ENCODE measurements at places on chromosomes 12 and 14.

GRCh38 chr12:109804820-109805761 lies 28.1 kb downstream of the TRPV4 start:
- DNase-seq: peak; percentile 31

DNA sequence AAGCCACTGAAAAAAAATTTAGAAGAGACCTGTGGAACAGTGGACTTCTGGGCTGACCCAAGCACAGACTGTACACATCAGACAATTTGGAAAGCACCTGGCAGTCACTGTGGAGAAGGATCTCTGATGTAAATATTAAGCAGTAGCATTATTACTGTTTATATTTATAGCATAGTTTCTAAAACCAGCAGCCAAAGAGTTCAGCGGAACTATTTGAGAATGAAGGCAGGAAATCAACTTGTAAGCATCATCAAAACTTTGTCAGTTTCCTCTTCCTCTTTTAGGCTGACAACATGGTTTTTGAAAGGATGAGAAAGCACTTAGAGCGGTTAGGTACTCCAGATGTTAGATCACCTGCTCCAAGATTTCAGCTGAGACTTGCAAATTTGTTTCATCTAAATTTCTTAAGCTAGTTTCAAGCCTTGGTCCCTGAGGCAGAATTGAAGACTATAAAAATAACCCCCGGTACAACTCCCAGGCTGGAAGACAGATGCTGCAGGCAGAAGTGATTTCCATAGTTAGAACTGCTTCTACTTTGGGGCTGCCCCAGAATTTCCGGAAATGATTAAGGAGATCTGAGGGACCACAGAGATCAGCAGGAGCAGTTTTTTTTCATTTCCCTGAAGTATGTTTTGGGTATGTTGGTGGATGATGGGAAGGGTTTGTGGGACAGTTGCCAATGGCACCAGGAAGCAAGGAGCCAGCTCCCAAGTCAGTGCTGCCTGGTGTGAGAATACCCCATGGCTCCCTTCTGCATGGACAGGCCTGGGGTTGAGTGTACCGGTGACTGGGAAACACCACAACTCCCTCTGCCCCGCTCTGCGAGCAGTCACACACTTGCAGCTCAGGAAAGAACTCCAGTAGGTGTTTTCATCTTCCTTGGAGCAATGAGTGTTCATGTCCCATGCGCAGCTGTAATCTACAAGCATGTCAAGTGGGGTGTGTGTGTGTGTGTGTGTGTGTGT lies 354.5 kb downstream of the NUAK1 start:
- no peak for DNase-seq

DNA sequence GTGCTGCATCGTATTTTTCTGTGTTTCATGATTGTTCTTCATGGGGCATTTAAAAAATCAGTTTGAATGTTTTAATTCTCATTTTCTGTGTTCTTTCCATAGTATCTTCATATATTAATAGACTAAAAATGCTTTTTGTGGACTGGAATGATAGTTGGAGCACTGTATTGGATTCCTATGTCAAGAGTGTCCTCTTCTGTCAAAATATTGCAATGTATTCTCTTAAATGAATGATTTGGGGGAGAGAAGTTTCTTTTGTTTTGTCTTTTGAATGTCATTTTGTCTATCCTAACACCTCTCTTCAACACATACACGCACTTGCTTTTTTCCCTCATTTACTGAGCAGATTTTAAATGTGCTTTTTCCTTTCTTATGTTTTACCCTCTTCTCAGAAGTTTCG lies 4.7 kb upstream of the EIF2S3B start:
- DNase-seq: no peak

- DNase-seq: no peak
These were observed 201.9 kb downstream of the PHETA1 start for GRCh38 chr12:111166779-111167540.

- no peak for DNase-seq
These were observed 629 bp downstream of the FAM181A start for GRCh38 chr14:93927800-93928145.

DNA sequence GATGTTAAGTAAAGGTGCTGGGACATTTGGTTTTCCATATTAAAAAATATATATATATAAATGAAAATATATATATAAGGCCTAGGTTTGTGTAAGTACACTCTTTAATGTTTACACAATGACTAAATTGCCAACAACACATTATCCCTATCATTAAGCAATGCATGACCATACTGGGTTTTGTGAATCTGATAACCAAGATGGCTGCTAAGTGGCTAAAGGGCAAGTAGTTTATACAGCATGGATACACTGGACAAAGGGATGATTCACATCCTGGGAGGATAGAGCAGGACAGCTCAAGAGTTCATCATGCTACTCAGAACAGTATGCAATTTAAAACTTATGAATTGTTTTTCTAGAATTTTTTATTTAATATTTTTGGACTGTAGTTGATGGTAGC lies 89.3 kb downstream of the FIGNL2 start:
- DNase-seq: no peak

DNA sequence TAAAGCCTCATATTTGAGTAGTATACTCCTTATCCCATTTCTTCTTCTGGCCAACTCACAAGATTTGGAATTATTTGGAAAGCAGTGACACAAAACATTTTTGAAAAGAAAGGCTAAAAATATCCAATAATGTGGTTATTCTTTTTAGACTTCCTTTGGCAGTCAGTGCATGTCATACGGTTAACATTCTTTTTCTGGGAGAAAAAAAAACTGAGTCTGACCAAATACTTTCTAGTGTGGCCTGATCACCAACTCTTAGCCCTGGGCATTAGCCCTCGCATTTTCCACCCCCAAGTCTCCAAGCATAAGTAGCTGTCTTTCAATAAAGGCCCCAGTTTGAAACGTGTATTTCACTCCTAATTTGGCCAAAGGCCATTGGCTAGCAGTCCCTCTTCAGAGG lies 5.9 kb downstream of the RASSF3 start:
- no peak for DNase-seq

DNA sequence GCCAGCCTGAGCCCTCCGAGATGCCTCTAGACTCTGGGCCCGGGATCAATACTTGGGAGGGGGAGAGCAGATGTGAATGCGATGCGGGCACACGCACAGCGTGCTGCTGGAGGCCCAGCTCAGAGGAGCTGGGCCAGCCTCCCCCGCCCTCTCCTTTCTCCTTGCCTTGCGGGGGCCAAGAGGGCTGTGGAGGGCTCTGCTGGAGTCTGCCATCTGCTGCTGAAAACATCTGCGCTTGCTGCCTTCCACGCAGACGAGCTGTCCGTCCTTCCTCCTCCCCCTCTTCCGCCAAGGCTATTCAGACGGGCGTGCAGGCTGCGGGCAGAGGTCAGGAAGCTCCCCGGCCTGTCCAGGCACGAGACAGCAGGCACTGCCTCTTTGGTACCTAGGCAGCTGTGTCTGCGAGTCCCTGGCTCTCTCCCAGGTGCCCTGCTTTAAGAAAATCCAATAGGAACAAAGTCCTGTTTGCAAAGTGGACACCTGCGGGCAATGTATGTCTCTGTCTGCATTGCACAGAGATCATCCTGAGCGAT lies 75.2 kb downstream of the SPRING1 start:
- no peak for DNase-seq

DNA sequence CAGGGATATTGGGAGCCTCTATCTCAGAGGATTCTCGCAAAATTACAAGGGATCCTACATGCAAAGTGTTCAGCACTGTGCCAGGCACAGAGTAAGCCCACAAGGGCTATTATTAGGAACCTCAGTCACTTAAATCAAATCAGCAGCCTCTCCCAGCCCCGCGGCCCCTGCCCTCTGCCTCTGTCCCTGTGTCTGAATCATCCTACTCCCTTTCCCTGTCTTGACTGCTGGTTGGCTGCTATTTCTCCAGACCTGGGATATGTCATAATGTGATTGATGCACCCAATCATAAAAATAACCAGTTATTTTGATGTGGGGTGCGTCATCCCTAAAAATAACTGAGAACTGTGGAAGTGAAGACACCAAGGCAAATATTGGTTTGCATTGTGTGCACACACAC lies 176.3 kb downstream of the KSR2 start:
- no peak for DNase-seq

DNA sequence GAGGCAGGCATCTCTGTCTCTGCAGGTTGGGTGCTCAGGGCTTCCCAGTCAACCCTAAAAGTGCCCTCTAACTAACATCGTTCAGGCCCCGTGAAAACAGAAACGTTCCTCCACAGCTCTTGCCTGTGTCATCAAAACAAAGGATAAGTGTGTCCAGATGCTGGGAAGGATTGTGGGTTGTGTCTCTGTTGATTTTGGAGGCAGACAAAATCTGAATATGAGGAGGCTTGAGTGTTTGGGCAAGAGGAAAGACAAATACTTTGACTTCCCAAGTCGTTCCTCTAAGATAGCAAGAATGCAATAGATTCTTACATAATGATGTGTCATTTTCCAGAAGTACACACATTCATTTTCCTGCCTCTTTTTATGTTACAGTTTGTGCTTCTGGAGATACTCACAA lies 52.9 kb downstream of the SERPINA3 start:
- DNase-seq: no peak

DNA sequence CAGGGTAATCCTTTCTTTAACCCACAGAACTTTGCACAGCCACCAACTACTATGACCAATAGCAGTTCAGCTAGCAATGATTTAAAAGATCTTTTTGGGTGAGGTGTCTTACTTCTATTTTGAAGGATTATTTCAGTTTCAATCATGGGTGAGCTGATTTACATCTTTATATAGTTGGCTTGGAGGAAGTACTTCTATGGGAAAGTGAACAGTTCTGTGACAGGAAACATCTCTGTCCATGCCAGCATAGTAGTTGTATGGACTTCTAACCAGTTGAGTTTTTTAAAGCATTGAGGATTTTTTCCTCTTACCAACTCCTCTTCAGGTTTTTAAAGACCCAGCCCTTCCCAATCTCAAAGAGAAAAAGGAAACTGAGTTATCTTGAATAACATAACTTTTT lies 17.8 kb upstream of the SLC17A8 start:
- DNase-seq: no peak

- DNase-seq: peak; percentile 23
These were observed 99.6 kb downstream of the RIN3 start for GRCh38 chr14:92613008-92613658.

DNA sequence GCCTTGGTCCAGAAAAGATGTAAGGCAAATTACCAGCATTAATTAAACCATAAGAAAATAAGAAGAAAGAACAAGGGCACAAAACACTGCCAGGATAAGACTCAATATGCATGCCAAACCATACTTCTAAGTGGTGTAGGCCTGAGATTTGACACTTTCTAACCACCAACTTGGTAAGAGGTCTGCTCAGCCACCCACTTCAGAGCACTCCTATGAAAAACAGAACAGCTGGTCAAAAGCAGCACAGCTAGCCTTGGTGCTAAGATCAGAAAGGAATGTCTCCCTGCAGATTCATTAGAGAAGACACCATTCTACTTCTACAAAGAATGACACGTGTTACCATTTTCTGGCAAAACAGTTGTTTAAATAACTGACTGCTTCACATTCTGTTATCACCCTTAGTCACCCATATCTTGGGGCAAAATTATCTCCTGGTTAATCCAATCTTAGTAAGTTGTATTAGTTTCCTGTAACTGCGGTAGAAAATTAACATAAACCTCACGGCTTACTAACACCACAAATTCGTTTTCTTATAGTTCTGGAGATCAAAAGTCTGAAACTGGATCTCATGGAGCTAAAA lies 13.2 kb downstream of the RPS6KA5 start:
- DNase-seq: no peak
